ENCODE measurements at places on chromosomes 4 and X.

GRCh38 chrX:149982310-149982709 lies 44.0 kb upstream of the EOLA2 start:
- no peak for DNase-seq

- no peak for DNase-seq
Measured at GRCh38 chrX:47683184-47683828, 24.3 kb upstream of the UXT start.

DNA sequence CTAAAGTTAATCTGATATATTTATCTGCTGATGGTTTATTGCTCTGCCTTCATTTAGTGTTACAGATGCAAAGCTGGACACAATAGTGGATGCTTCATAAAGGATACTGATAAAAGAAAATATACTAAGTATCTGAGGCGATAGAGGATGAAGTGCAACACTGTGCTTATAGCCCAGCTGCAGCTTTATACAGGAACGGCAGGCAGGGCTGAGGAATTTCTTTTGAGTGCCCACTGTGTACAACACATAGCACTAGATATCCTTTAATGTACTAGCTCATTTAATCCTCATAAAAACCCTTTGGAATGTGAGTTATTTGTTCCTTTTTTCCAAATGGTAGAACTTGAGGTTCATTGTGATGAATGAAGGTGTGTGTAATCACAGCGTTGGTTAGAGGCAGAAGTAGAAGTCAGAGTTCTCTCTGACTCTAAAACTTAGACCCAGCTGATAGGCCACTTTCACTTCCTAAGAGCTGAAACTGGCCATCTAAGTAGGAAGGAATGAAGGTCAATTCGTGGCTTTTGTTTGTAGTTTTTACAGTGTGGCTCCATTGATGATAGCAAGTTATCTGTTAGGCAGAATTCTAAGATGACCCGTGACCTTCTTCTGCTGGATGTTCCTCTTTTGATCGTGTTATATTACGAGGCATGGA lies 138.0 kb downstream of the VEGFC start:
- DNase-seq, result no peak

GRCh38 chrX:42602136-42602535 lies 175.8 kb downstream of the PPP1R2C start:
- no peak for DNase-seq

- no peak for DNase-seq
Measured at GRCh38 chrX:50798783-50799182, 15.2 kb downstream of the SHROOM4 start.

DNA sequence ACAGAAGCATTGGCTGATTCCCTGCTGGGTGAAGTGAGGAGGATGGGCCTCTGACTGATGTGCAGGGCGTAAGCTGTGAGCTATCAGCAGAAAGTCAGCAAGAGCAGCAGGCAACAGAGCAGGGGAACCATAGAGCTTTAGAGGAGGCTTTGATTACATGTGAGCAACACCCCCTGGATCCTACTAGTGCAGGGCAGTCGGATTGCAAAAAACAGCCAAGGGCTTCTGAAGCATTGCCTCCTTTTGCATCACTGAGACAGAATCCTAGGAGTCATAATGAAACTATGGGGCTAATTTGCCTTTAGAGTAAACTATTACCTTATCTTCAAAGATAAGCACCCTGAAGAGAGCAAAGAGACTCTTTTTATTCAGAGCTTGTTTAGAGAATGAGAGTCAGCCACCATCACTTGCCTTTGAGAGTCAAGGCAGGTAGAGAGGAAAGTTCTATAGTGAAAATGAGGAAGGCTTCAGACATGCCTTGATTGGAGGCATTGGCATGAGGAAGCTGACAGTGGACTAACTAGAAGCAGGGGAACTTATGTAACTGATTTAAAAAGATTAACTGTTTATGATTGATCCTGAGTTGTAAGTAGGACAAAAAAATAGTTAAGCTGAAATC lies 420.3 kb downstream of the PDHA2 start:
- DNase-seq, result no peak

DNA sequence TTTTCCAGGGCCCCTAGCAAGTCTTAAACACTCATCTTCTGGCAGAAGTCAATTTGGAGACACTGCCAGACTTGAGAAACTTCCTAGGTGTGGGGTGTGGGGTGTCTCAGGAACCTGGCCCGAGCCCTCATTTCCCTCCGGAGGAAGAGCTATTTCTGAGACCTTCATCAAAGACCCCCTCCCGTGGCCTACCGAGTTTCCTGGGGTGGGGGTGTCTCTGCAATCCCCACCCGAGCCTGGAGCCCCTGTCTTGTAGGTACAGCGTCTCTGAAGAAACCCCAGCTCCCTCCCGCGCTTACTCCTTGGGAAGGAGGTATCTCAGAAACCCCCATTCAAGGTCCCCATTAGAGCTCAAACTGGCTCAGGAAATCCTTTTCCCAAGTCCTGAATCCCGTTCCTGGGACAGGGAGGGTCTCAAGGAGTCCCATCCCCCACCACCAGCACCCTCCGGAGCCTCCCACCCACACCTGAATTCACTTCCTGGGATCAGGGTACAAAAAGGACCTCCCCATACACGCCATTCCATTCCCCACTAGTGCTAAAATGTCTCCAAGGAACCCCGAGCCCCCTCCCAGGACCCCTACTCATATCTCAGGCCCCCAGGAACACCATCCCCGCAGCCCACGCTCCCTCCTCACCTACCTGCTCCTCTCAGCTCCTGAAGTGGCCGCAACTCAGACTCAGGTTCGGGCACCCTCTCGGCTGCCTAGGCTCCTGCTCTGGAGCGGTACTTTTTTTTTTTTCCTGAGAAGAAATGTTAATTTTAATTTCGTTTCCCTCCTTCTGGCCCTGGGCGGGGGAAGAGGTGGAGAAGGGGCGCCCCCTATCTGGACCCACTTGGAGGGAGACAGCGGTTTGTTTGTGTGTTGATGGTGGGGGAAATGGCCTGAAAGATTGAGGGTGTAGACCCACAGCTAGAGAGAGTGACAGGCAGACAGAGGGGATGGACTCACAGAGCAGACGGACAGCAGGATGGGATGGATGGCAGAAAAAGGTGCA lies 1.1 kb downstream of the SLC38A5 start:
- peak; percentile 30 for DNase-seq

DNA sequence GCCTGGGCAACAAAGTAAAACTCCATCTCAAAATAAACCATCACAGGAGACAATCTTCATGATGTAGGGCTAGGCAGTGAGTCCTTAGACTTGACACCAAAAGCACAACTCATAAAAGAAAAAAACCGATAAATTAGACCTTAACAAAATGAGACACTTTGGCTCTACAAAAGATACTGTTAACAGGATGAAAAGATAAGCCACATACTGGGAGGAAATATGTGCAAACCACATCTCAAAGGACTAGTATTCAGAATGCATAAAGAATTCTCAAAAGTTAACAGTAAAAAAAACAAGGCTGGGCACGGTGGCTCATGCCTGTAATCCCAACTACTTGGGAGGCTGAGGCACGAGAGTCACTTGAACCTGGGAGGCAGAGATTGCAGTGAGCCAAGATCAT lies 13.2 kb downstream of the EFHC2 start:
- no peak for DNase-seq

DNA sequence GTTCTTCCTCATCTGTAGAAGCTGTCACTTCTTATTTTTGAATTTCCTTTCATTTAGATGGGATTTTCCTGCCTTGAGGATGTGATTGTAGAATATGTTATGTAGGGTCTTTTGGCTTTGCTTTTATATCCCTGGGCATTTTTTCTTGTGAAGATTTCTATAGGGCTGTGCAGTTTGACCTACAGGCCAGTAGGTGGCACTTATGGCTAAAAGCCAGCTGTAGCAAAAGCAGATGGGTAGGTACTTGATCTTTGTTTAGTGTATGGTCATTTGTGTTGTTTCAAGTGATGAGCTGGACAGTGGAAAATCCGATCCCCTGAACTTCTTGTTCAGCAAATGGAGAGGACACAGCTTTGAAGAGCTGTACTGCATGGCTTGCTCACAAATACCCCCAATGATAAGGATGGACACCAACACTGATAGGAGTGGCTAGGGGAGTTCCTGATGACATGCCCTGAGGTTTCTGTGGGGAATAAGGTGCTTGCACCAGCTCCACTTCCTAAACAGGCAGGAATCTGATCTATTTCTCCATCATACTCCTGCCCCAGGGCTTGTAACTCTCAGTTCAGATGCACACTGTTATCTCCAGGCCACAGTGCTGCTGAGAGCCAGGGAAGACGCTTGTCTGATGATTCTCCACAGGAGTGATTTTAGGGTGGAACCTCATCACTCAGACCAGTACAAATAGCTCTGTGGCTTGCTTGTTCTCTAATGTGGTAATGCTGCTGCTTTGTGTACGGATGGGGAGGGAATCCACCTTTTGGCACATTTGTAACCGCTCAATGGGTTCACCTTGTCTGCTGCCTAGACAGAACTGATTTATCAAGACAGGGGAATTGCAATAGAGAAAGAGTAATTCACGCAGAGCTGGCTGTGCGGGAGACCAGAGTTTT lies 417.1 kb upstream of the MAGEB16 start:
- no peak for DNase-seq

DNA sequence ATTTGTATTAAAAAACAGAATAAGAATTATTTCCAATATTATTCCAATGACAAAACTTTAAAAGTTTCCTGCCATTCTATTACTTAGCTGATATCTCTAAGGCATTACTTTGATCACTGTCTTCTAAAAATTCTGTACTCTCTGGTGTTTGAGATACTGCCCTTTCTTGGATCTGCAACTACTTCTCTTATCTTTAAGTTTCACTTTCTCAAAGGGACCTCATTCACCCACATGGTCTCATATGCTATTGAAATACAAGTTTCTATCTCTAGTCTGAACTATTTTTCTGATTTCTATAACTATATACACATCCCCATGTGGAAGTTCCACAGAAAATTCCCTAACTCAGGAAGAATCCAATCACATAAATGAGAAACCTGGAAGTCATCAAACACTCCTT lies 22.2 kb downstream of the TMPRSS11E start:
- no peak for DNase-seq

- DNase-seq, result no peak
Measured at GRCh38 chr4:151034829-151035228, 19.7 kb upstream of the LRBA start.

GRCh38 chr4:102493794-102494193 lies 7.4 kb upstream of the NFKB1 start:
- DNase-seq, result no peak

DNA sequence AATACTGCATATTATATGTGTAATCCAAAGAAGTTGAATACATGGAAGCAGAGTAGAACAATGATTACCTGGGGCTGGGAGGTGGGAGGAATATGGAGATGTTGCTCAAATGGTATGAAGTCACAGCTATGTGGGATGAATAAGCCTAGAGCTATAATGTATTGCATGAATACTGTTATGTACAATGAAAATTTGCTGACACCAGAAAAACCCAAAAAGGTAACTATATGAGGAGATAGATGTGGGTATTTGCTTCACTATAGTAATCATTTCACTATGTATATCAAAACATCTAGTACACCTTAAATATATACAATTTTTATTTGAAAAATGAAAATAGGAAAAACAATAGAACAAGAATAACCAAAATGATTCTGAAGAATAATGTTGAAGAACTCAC lies 11.2 kb downstream of the PAGE3 start:
- DNase-seq, result no peak

GRCh38 chr4:40121515-40121914 lies 64.9 kb downstream of the N4BP2 start:
- DNase-seq, result no peak

- no peak for DNase-seq
Measured at GRCh38 chr4:38411092-38411491, 252.9 kb upstream of the KLF3 start.

DNA sequence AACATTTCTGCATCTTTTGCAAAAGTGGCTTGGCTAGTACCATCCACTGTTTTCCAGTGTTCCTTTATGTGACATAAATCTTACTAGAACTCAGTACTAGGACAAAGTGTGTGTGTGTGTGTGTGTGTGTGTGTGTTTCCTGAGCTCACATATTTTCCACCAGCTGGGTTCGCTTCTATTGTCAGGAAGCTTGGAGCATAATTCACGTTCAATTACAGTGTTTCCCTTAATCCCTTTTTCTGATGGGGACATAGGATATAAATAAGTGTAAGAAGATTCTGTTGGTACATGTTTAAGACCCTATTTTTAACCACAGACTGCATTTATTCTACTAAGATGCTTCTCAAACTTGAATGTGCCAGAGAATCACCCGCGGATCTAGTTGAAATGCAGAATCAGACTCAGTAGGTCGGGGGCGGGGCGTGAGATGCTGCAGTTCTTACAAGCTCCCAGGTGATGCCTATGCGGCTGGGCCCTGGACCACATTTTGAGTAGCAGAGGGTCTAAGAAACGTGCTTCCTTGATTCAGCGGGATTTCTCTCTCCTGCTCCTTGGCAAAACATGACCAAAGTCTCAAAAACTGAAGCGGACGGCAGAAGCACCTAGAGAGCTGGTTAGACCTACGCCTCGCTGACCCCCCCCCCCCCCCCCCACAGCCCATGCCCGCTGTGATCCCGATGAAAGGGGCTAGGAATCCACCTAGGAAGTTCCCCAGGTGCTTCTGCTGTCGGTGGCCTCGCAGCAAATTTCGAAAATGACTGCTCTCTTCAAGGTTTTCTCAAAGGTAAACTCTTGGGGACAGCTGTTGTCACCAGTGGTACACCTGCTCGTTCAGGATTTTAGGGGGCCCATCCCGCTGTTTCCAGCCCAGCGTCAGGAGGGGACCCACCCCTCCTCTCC lies 797 bp downstream of the CD99L2 start:
- DNase-seq, result peak; percentile 54

- DNase-seq, result no peak
Measured at GRCh38 chr4:42149004-42149403, 3.5 kb downstream of the BEND4 start.

GRCh38 chr4:41175794-41176193 lies 38.5 kb downstream of the APBB2 start:
- no peak for DNase-seq

GRCh38 chr4:25060241-25060962 lies 29.7 kb upstream of the LGI2 start:
- no peak for DNase-seq

DNA sequence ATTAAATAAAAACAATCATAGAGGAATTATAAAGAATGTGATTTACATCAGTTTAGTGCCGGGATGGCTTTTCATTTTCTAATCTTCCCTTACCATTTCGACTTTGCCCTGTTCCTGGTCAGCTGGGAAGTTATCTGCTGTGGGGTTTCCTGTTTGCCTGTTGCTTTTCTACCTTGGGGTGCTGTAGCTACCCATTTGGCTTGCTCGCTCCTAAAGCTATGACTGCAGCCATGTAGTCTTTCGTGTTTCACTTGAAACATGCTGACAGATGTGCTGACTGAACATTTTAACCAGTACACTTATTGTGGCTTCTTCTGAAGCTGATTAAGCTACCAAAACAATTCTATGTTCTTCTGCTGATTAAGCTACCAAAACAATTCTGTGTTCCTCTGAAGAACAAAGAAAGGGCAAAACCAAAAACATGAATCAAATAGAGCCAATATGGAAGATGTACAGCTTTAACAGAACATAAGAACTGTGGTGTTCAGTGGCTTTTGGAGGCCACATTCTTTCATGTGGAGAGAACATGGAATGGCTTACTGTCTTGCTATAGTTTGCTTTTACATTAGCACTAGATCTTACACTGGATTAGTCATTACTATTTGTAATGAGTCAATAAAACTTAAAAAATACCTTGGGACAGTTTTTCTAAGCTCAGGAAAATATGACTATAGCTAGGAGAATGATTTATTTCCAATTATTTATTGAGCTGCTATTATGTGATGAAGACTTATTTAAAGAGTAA lies 440.4 kb downstream of the SPRY1 start:
- DNase-seq, result no peak

Measured in CD8-positive, alpha-beta T cell (primary cell).